ENCODE measurements at places on chromosomes 6 and 20.

GRCh38 chr6:11668455-11668854, 110.1 kb downstream of the ADTRP start:
- no peak for DNase-seq

DNA sequence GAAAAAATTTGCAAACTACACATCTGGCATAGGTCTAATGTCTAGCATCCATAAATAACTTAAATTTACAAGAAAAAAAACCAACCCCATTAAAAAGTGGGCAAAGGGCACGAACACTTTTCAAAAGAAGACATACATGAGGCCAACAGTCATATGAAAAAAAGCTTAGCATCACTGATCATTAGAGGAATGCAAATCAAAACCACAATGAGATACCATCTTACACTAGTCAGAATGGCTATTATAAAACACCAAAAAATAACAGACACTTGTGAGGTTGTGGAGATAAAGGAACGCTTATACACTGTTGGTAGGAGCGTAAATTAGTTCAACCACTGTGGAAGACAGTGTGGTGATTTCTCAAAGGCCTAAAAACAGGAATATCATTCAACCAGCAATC, 33.7 kb upstream of the EPB41L2 start:
- DNase-seq: no peak

- no peak for DNase-seq
Observed at GRCh38 chr6:103326760-103327757, 1532.7 kb downstream of the HACE1 start.

- no peak for DNase-seq
Observed at GRCh38 chr6:16109659-16110305, 19.1 kb upstream of the MYLIP start.

DNA sequence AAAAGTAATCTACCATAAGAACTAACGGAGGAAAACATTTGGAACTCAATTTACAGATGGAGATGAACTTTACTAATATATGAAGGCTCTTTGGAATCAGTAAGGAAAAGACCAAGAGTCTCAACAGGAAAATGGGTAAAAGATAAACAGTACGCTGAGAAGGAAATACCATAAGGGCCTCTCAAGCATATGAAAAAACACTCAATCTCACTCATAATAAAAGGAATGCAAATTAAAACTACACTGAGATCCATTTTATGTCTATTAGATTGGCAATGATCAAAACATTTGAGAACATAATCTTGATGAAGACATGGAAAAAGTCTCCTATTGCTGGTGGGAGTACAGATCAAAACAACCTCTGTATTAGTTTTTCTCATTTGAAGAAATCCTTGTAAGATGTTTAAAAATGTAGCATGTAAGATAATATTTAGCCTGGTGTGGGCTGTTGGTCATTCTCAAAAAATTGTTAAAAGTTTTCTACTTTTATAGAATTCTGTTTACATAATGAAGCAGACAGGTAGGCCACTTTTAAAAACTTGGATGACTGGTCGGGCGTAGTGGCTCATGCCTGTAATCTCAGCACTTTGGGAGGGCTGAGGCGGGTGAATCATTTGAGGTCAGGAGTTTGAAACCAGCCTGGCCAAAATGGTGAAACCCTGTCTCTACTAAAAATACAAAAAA, 14.5 kb downstream of the REV3L start:
- DNase-seq: no peak

DNA sequence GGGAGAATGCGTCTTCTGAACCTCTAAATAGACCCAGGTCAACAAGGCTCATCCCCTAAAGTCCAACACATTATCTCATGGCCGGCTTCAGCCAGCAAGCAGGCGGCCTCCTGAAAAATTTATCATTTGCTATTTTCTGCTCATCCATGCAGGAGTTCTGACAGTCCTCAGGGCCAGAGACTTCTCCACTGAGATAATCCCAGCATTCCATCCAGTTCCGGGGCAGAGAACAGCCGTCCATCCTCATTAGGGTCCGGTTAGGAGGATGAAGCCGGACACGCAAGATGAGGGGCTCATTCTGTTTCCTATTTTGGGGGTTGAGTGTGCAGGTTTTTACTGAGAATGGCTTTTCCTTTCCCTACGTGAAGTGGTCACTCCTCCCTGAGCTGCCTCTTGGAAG, 258.1 kb downstream of the PREX1 start:
- DNase-seq: no peak

DNA sequence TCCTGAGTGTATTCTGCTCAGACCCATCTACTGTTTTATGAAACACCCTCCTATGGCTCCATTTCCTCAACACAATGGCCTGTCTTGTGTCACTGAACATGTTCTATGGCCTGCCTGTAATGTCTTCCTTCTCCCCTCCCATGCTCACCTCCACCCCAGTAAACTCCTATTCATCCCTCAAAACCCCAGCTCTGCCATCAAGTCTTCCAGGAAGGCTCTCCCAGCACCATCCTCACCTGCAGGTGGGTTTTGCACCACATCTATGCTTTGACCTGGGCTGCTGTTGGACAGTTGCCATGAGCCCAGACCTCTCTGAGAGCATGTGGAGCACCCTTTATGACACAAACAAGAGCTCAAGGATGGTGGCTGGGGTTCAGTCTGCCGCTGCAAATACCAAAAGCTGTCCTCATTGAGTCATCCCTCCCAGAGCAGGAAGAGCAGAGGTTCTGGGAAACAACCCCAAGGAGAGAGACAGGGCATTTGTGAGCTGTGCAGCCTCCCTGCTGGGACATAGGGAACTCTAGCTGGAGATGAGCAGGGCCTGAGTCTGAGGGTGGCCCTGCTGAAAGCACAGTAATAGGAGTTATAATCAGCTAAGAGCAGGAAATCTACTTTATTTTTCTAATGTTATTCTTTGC, 93.8 kb upstream of the CD93 start:
- no peak for DNase-seq

- no peak for DNase-seq
Observed at GRCh38 chr20:50219600-50219999, 29.0 kb downstream of the CEBPB start.

DNA sequence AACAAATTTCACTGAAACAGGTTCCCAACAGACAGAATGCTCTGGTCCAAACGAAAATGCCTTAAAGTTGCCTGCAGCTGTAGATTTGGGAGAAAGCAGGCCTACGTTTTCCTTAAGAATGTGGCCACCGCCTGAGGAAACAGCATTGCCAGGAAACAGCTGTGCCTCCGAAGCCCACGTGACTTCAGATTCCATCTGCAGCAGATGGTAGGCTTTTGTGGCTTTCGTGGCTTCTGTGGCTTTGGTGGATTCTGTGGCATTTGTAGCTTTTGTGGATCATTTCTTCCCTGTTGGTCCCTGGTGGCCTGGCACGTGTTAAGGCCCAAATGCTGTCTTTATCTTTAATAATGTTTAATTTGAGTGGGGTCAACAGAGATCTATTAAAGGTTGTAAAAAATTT, 222.9 kb downstream of the TTLL2 start:
- no peak for DNase-seq

- DNase-seq: peak; percentile 87
Observed at GRCh38 chr6:25006565-25007001, 70.8 kb upstream of the RIPOR2 start.

DNA sequence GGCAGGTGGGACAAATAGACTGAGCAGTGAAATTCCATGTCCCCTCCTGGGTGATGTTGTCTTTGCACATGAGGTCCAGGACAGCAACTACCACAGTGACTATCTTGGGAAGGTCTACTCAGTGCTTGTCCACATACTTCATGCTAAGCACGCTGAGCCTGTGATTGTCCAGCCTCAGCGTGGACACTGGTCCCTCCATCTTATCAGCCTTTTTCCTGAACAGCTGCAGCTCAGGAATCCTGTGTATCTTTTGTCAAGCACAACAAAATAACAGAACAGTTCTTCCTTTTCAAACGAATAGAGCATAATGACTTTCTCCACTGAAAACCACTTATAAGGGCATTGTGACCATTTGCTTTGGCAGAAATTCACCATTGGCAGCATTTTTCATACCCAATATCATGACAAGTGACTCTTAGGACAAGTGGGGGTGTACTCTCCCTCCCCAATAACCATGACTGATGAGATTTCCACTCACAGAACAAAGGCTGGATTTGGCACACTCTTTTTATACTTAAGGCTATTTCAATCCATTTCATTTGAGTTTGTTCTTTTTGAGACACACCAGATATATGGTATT, 90.3 kb downstream of the FYN start:
- no peak for DNase-seq

GRCh38 chr6:162825597-162825996, 97.8 kb downstream of the PACRG start:
- DNase-seq: peak; percentile 12

DNA sequence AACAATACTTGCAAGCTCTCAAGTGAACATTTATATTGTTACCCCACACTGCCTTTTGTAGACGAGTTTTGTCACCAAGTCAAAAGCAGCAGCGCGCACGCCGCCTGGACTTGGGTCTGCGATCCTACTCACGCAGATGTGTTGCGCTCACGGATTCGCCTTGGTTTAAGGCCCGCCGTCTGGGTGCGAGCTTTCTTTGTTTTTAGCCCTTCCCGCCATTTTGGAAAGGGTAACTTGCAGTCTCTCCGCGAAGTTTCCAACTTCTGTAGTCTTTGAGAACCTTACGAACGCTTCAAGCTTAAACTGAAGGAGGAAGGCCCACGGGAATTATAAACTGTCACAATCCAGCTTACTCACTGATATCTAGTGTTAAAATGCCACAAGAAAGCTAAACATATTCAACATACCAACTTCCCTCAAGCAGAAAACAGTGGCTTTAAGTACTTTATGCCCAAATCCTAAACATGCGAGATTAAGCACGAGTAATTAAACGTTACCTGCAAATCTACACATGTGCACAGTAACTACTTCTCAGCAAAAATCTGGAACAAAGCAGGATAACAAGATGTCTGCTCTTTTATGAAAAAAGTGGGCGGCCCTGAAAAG, 80.4 kb upstream of the BTN3A2 start:
- DNase-seq: peak; percentile 62

- no peak for DNase-seq
Observed at GRCh38 chr6:107727096-107727757, 96.9 kb downstream of the SCML4 start.

DNA sequence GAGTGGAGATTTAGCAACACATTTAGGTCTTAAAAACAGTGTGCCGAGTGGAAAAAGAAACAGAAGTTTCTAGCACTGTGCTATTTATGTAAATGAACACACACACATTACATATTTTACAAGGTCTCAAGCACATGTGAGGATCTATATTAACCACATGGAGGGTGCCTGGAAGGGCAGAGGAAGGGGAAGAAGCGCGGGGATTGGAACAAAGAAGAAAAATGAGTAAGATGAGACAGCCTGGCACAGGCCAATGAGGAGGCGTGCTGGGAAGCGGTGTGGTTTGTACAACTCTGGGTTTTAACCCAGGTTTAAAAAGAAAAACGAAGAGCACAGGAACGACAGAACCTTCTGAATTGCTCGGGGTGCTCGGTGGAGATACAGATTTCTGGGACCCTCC, 5.7 kb downstream of the KCNG1 start:
- DNase-seq: no peak

GRCh38 chr6:4113649-4114048, 21.7 kb downstream of the ECI2 start:
- DNase-seq: no peak

- no peak for DNase-seq
Observed at GRCh38 chr6:168603234-168603633, 162.2 kb downstream of the SMOC2 start.
